NCI-H187 treated with DMSO at 0.1 percent for 48 hours (cell line): ENCODE measurements at places on chromosomes 2 and 18.

GRCh38 chr2:195029804-195030654 is 627.0 kb upstream of the SLC39A10 start:
- no peak for DNase-seq

DNA sequence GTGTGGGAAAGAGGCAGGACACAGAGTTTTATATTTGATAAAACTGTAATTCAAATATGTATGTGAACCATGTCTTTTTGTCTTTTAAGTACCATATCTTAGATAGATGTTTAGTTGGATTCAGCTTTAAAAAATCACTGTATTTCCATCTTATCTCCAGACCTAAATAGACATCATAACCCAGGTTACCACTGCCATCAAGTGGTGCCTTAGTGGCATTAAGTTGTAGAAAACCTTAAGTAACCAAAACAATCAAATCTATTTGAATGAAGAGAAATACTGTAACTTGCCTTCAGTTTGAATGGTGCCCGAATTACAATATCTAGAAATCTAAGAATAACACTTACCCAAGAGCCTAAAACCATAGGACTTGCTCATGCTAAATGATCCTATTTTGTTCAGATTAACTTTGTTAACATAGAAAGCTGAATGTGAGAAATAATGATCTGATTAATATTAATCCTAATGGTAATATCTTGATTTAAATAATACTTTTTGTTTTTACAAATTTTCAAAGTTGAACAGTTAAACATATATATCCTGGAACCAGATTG is 92.5 kb upstream of the MAP2 start:
- DNase-seq = no peak

DNA sequence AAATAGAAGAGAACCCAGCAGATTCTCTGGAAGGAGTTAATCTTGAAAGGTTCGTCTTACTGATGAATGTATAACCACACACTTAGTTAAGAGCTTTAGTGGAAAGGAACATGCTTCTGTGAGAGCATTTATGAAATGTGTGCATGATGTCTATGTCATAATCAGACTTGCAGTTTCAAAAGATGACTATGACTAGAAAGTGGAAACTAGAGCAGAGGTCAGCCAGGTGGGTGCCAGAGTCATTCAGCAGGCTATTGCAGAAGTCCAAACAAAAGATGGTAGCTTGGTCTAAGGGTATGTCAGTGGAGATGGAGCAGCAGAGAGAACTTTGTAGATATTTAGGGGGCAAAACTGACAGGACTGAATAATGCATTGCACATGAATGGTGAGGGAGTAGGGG is 825.8 kb downstream of the DCC start:
- DNase-seq = no peak

DNA sequence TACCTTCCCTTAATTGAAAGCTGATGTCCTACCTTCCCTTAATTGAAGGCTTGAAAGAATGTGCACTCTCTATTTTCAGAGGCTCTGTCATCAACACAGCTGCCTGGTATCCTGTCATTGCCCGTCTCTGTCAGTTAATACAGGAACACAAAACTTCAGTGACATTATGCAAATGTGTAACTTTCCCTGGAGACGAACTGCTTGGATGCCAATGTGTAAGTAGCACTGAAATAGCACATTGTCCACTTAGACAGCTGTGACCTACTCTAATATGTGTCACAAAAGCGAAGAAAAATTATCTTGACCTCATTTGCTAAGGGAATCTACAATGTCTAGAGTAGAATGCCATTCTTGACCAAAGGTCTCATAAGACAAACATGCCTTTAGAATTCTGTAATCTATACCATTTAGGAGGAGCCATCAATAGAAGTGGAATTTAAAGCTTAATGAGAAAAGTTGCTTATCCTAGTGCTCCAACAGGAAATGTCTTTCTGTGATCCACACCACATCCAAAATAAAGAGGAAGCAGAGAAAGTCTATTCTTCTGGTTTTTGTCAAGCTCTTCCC is 138.1 kb downstream of the BARD1 start:
- no peak for DNase-seq

GRCh38 chr2:38602136-38602731 is 494 bp downstream of the HNRNPLL start:
- no peak for DNase-seq

DNA sequence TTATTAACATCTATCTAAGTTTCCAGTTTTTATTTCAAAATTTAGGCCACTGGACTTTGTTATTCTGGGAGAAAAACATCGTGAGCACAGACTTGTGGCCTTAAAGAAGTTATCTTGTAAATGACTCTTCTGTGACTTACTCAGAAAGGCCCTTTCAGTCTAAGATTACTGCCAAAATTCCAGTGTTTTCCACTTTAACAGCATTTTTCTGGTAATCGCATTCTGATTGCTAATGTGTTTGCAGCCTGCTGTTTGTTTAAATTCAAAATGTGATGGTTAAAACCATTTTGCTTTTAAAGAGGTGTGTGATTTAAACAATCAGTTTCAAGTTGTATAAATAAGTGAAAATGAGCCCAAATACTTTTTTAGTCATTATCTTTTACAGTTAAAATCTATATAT is 136.7 kb upstream of the DAPL1 start:
- DNase-seq = no peak

GRCh38 chr2:226661789-226662545 is 137.7 kb downstream of the IRS1 start:
- DNase-seq = no peak

DNA sequence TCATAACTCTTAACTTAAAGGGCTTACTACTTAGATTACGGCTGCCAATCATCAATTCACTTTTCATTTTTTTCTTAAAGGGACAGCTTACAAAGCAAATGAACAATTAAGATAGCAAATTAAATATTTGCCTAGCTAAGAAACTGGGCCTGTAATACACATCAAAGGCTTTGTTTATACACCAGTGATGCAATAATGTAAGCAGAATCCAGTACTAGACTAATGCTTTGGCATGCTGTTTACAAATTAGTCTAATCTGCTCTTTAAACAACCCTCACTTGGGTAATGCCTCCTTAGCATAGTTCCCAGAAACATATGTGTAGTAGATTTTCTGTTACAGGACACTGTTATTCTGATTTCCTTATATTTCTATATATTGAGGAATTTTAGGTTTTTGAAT is 105.8 kb downstream of the ARHGAP28 start:
- DNase-seq = no peak

GRCh38 chr2:70083344-70084156 is 3.7 kb upstream of the PCBP1 start:
- no peak for DNase-seq

DNA sequence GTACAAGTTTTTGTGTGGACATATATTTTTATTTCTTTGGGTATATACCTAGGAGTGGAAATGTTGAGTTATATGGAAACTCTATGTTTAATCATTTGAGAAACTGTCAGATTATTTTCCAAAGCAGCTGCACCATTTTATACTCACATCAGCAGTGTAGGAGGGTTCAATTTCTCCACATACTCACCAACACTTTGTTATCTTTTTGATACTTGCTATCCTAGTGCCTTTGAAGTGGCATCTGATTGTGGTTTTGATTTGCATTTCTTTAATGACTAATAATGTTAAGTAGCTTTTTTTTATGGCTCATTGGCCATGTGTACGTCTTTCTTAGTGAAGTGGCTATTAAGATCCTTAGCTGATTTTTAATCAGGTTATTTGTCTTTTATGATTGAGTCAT is 64.7 kb upstream of the SLC8A1 start:
- no peak for DNase-seq

DNA sequence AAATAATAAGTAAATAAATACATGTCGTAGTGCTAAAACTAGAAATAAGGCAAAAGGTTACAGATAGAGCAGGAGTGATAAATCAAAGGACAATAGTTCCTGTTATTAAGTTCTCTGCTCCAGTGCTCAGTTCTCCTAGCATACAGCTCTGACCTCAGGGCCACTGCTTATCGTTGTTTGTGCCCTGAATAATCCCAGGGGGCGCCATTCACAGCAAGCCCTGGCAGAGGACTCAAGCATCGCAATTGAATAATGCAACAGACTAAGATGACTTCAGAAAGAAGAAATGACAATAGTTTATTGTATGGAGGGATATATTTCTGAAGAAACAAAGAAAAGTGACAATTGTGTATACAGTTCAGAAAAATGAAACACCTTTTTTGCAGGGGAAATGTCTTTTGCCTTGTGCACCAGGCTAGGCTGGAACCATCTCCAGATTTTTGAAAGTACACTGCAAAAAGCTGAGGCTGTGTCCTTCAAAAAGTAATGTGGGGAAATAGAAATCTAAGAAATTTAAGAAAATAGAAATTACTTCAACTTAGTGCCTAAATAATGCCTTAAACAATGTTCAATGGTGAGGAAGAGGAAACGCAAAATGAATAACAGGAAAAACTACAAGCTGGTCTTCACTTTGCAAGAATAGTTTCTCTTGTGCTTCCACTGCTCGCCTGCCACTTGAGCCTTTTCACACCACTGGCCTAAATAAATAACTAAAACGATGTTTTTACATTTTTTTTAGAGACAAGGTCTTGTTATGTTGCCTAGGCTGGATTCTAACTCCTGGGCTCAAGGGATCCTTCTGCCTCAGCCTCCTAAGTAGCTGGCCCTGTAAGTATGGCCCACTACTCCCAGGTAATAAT is 19.0 kb upstream of the CCNYL1 start:
- DNase-seq = no peak

DNA sequence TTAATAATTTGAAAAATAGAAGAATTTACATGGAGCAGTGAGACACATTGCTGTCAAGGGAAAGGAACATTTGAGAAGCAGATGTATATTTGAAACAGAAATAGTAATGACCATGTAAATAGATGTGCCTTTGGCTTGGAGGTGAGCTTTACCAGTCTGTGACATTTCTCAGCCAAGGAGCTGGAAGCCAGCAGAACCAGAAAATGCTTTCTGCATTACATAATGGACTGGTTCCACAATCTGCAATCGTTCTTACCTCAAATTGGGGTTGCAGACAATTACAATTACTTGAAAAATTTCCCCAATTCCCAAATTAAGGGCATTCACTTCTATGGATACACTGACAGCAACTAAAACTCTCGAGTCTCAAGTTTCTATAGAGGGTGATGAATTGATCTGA is 59.7 kb downstream of the HNMT start:
- no peak for DNase-seq

GRCh38 chr2:212028798-212029394 is 509.7 kb downstream of the ERBB4 start:
- no peak for DNase-seq

DNA sequence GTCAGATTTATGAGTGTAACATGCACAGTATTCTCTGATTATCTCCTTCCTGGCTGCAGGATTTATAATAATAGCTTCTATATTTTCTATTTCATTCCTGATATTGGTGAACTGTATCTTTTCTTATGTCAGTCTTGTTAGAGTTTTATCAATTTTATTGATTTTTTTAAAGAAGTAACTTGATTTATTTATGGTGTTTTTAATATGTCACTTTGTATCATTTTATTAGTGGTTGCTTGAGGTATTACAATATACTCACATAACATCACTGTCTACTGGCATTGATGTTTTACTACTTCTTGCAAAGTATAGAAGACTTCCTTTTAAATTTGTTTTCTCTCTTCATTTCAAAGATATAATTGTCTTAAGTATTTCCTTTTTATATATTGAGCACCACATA is 270.5 kb upstream of the GYPC start:
- DNase-seq = no peak

DNA sequence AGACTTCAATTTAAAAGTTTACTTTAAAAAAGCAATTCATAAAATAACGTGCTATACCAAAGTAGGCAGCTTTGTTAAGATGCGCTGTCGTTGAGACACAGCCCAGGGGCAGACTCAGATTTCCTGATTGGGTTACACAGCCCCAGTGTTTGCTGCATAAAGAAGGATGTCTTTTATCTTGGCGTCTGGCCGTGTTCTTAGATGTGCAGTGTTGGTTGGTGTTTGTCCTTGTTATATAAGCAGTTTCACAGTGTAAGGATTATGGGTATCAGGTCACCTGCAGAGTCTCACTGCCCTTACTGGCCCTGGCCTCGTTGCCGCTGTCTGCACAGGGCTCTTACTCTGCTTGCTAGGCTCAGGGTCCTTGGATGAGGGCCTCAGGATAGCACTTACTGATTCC is 108.5 kb downstream of the WDSUB1 start:
- no peak for DNase-seq

GRCh38 chr2:75140288-75140687 is 59.0 kb downstream of the TACR1 start:
- DNase-seq = no peak

GRCh38 chr2:75047992-75048625 is 89.7 kb downstream of the POLE4 start:
- no peak for DNase-seq

DNA sequence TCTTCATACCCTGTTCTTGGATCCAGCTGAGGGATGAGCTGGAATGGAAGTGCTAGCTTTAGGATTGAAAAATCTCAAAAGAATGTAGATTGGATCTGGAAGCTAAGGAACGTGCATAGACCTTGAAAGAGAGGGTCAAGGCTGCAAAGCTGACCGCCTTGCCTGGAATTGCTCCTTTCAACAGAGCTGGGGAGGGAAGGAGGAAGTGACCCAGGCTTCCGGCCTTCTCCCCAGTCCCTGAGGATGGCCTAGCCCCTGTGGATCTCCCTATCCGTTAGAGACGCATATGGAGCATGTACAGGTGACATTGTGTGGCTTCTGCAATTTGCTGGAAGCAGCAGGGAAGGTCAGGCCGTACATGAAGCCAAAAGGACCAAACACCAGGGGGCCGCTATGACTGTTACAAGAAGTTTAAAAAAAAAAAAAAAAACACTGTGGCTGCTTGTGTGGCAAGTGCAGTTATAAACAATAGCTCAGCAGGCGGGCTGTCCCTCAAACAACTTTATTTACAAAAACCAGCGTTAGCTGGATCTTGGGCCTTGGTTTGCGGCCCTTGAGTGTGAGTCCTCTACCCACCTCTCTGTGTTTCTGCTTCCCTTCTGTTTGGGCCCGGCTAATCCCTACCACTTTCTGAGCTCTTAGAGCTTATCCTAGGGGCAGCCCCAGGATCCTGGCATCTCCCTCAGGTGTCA is 227.6 kb downstream of the SEPTIN10 start:
- DNase-seq = no peak

DNA sequence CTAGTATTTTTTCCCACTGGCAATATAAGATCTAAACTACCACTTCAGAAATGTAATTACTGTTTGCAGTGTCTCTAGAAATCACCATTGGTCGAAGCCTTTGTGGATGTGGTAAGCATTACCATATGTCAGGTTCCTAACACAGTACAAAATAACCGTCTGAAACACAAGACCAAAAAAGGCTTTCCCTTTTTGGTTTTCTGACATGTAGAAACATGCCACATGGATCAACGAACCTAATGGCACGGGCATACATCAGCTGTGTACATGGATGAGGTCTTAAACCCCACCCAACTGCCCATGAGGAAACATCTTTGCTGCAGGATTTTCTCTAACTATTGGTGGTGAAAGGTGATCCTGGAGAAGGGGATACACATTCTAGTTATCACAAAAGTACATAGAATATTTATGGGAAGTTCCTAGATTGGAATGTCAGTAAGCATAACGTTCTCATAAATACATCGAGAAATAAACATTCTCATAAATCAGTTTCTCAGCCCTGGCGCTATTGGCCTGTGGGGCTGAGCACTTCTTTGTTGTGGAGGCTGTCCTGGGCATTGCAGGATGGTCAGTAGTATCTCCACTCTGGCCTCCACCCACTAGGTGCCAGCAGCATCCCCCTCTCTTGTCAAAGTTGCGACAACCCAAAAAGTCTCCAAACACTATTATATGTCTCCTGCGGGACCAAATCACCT is 9.0 kb downstream of the VIT start:
- DNase-seq = no peak

GRCh38 chr2:200778038-200778437 is 33.7 kb upstream of the BZW1 start:
- DNase-seq = no peak
